ENCODE measurements at places on chromosomes 6 and 20.
A peak's percentile ranks its signal among the peaks of the same experiment; 100 is the strongest.

DNA sequence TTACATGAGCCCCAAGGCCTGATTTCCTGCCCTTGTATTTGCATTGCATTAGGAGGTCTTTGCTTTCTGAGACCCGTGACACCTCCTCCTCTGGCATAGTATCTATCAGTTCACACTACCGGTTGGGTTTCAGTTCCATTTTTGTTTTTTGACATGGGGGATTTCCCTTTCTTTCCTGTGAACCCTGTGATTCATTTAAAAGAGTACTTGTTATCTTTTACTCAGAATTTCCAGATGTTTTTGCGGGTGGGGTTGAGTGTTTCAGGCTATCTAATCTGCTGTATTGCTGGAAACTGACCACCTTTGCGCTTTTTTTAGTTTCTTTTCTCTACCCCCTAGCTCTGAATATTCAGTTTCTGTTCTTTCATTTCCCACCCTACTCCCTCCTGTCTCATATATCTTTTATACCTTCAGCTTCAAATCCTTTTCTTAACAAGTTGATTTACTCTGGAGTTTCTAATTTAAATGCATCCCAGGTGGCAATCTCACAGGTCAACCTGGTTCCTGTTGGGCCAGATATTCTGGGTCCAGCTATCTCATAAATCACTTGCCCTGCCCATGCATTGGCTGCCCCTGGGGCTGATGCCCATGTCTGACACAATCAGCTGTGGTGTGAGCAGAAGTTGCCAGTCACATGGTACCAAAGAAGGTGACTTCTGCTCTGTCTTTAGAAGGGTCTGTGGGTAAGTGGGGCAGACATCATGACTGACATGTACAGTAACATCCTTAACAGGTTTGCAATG, 14.3 kb upstream of the NCOA3 start:
- DNase-seq: no peak

- no peak for DNase-seq
These were observed 59.3 kb downstream of the TBC1D7 start for GRCh38 chr6:13268913-13269518.

GRCh38 chr20:58361481-58362205, 27.4 kb upstream of the VAPB start:
- DNase-seq: no peak

- DNase-seq: no peak
These were observed 126.3 kb upstream of the PCSK2 start for GRCh38 chr20:17100506-17100905.

DNA sequence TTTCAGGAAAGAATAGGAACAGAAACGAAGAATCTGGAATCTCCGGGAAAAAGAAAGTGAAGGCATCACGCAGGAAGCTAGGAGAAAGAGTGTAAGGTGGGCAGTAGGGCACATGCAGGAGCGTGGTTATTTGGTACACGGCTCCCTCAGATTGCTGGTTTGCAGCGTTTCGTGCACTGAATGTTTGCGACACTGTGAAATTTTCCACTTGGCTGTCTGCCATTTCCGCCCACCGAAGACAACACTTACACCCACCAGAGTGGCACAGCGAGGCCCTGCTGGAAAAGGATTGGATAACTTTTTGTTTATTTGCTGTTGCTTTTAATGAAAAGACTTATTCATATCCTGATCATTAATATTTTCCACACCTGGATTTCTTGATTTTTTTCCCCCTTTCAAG, 248.3 kb downstream of the GMPR start:
- DNase-seq: no peak

GRCh38 chr20:35463455-35464300, 8.3 kb downstream of the CEP250 start:
- peak; percentile 58 for DNase-seq

DNA sequence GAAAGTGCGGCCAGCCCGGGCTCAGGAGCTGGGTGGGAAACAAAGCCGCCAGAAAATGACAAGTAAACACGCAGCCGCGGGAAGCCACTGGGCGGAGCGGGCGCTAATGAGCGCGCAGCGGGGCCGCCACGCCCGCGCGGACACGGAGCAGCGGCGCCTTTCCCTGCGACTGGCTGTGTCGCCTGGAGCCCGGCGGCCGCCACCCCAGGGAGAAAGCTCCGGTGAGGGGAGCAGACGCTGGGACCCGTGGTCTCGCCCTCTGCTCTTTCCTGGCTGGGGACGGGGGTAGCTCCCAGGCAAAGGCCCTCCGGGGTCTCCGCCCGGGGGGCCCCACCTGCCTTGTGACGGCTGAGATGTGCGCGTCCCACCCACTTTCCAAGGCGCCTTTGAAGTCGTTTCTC, 54.9 kb downstream of the PRR18 start:
- DNase-seq: no peak

DNA sequence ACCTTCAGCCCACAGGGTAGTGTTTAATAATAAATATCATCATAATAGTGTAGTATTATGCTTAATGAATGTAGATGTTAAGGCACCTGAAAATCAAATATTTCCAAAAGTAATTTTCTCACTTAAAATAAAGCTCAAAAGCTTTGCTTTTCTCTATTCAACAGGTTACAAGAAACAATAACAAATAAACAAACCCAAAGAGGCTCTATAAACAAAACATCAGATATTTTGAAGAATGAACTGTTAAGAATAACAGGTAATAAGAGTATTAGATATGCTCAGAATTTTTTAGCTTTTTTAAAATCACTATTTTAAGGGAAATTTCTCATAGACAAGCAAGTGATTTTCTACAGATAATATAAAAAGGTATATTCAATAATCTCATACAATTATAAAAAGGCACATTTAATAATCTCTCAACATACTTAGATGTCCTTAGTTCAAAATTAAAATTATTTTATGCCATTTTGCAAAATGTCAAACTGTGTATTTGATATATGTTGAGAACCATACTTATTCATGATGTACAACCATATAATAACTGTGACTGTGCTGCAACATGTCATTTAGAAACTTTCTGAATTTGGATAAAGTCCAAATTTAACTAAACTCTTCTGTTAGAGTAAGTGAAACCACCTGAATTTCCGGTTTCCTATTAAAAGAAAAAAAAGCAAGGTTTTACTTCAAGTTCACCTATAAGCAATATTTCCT, 35.8 kb downstream of the PHIP start:
- DNase-seq: no peak

- no peak for DNase-seq
These were observed 48.2 kb downstream of the ARHGAP18 start for GRCh38 chr6:129661536-129662405.

GRCh38 chr20:8399947-8400346, 267.9 kb downstream of the PLCB1 start:
- DNase-seq: no peak

GRCh38 chr20:61668065-61668650, 397.5 kb downstream of the TAF4 start:
- DNase-seq: no peak

- DNase-seq: no peak
These were observed 5.4 kb upstream of the DOK5 start for GRCh38 chr20:54469952-54470351.

DNA sequence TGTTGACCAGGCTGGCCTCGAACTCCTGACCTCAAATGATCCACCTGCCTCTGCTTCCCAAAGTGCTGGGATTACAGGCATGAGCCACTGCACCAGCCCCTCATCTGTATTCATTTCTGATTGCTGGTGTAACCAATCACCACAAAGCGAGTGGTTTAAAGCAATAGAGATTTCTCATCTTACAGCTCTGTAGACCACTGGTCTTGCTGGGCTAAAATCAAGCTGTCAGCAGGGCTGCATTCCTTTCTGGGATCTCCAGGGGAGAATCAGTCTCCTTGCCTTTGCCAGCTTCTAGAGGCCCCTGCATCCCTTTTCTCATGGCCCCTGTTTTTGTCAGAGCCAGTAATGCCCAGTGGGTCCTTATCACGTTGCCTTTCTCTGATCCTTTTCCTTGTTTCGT, 49.9 kb upstream of the PMEPA1 start:
- DNase-seq: no peak

- DNase-seq: no peak
These were observed 33.2 kb downstream of the HLA-DRA start for GRCh38 chr6:32472781-32473375.

GRCh38 chr6:927157-927556, 234.2 kb upstream of the EXOC2 start:
- DNase-seq: no peak

GRCh38 chr6:150659046-150659763, 59.5 kb downstream of the PLEKHG1 start:
- DNase-seq: no peak

DNA sequence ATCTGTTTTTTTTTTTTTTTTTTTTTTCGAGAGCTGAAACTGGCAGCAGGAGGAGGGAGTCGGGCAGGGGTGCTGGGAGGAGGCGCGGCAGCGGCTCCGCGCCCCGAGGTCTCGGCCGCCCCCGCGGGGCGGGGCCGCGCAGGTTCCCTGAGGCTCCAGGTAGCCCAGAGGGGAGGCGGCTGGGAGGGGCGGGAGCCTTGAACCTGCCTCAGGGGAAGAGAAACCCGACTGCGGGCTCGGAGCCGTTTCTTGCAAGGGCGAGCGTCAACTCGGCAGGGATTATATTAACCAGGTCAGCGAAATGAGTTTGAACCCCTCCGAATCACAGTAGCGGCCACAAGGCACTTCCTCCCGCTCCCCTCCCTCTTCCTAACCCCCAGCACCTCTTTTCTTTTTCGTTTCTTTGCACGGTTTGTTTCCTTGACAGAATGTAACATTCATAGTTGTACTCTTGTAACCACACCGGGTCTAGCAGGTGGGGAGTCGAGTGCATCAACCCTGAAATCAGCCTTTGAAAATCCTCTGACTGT, 2.0 kb downstream of the MYB start:
- DNase-seq: no peak

GRCh38 chr20:24275946-24276705, 193.3 kb upstream of the SYNDIG1 start:
- no peak for DNase-seq

DNA sequence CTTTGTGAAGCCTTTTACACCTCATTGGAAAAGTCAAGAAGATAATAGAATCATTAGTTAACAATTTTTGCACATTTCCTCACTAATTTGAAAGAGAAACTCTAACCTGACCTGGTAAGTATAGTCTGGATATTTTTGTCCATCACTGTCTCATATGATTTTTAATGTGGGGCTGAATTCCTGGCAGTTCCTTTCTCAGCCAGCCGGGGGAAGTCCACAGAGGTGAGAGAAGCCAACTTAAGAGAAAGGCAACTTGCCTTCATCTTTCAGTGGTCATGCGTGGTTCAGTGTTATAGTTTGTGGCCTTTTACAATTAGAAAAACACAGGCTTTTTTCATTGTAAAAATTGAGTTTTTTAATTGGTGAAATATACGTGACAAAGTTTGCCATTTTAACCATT, 80.6 kb downstream of the CDYL start:
- no peak for DNase-seq

DNA sequence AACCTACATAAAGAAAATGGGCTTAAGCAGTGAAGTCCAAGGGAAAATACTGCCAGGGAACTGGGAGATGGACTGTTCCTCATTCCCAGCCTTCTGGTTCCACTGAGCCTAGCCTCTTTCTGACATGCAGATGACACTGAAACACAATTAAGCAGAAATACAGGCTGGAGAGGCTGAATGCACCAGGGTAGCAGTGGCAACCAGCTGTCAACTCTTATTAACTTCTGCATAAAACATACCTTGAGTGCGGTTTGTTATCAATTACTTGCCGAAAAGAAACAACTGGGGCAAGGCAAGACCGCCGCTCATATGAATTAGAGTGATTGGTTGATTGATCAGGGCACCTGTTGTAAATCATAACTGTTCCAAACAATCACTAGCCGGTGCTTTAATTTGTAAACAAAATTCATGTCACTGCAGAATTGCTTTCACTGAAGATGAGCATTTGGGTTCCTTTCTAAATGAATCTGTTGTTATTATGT, 16.3 kb downstream of the TFAP2B start:
- no peak for DNase-seq

- DNase-seq: no peak
These were observed 73.3 kb downstream of the IGF2R start for GRCh38 chr6:160042014-160042773.

DNA sequence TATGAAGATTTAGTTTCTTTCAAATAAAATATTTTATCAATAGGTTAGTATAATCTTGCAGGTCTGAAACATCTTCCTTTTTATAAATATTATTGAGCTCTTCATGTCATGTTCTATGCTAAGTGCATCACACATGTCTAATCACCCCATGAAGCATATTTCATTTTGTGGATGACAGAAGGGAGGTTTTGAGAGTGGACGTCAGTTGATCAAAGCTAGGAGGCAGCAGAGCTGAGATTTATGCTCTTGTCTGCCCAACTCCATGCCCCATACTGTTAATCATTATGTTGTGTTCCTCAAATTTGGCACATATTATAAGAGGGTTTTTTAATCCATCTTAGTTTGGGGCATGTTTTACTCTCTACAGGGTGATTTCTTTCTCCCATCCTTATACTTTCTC, 22.7 kb downstream of the DSE start:
- DNase-seq: no peak

- no peak for DNase-seq
These were observed 83.6 kb downstream of the PREP start for GRCh38 chr6:105319331-105319730.

- DNase-seq: no peak
These were observed 2.5 kb downstream of the PERP start for GRCh38 chr6:138104618-138105213.

- DNase-seq: no peak
These were observed 297.0 kb downstream of the ZNF217 start for GRCh38 chr20:53296451-53297153.
